ENCODE measurements at places on chromosomes 7 and 10.

- DNase-seq, result no peak
Observed at GRCh38 chr10:22997096-22997495, 69.2 kb downstream of the ARMC3 start.

DNA sequence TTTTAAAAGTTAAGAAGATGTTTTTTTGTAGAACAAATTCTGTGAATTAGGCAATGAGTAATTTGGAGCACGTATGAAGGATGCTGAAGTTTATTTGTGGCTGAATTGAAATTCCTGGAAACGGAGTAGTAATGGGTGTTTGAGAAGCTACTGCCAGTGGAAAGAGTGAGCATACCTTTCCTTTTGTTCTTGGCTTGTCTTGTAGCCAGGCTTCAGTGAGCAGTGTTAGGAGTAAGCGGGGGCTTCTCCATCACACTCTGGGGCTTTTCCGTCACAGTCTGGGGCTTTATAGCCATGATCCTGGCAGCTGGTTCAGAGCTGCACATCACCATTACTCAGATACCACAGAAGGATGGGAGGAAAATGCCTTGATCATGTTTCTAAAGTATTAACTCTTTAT is 32.3 kb downstream of the GARS1 start:
- DNase-seq, result no peak

GRCh38 chr10:116545122-116545521 is 609 bp upstream of the PNLIP start:
- DNase-seq, result no peak

- DNase-seq, result no peak
Observed at GRCh38 chr7:28258240-28258639, 77.6 kb upstream of the JAZF1 start.

DNA sequence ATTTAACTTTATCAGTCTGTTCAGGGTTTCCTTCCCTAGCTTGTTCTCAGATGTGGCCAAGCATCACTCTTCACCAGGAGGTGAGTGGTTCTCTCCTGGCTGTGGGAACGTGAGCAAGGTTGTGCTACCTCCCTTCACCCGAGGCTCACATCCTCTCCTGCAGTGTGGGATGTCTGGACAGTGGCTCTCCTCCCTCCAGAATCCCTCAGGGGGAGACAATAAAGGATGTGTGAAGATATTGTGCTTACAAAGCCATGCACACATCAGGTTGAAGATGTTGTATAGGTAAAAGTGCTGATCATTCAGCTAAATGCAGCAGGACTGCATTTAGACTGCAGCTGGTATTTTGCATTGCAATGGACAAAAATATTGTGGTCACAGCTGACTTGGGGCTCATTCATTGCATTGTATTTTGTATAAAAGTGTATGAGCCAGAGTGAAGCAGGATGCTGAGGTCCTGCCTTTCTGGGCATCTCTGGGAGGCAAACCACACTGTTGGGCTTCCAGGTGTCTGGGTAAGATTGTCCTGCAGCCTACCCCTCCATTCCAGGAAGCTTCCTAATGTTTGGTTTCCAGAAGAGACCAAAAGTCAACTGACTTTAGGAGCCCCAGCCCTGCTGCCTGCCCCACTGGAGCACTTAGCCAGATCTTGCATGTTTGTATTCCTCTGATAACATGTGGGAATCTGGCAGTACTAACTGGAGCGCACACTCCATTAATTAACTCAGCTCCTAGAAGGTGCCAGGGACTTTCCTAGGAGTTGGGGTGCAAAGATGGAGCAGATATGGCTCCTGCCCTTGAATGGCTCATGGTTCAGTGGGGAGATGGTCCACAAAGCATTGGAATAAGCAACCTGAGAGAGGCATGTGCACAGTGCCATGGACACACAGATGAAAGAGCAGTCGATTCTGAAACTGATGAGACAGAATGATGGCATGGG is 292.5 kb upstream of the ZNF32 start:
- no peak for DNase-seq

DNA sequence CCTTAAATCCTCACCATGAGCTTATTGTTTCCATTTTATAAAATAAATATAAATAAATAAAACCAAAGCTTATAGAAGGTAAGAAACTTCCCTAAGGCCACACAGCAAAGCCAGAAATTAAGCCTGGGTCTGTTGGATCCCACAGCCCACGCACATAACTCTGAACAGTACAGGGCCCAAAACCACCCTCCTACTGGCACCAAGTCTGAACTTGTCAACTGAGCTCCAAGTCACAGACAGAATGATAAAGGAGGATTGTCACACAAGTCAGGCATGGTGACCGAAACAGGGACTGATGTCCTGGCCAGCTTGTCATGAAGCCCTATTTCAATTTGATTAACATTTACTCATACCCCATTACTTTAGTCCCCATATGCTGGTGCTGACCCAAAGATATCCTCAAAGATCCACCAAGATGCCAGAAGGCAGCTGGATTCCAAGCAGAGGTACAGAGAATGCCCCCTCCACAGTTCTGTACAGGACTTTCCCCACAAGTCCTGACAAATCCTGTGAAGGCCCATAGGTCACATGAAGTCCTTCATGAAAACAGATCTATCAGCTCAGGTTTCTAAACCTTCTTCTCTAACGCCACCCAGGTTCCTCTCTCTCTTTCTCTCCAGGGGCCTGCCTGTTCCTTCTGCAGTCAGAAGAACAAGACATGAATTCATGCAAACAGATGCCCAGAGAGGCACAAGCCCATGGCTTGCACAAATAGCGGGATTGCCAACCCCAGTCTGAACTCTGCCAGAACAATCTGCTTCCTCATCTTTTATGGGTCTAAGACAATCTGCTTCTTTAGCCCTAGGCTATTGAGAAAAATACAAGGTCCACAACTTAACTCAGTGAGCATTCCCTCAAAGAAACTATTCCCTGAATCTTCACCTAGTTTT is 60.9 kb downstream of the GLI3 start:
- no peak for DNase-seq

DNA sequence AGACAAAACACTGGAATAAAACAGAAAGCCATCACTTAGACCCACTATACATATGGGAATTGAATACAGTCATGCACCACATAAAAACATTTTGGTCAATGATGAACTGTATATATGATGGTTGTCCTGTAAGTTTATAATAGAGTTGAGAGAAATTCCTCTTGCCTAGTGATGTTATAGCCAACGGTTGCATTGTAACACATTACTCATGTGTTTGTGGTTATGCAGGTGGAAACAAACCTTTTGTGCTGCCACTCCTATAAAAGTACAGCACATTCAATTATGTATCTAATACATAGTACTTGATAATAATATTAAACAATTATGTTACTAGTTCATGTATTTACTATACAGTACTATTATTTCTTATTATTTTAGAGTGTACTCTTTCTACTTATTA is 381.2 kb upstream of the MBL2 start:
- DNase-seq, result no peak

DNA sequence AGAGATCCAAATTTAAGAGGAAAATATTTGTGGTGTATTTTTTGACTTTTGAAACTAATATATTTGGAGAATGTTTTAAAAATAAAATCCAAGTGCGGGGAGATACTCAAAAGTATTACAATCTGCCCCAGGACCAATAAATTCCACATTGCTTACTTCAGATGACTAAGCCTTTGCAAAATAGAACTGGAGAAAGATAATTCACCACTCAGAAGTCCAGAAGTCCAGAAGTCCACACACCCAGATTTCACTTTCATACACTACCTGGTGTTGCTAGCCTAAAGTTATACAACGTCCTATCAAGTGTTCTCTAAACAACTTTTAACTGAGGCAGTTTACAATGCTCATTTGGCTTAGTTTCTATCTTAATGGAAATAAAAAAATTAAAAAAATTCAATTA is 487.0 kb upstream of the SEMA3D start:
- DNase-seq, result no peak

DNA sequence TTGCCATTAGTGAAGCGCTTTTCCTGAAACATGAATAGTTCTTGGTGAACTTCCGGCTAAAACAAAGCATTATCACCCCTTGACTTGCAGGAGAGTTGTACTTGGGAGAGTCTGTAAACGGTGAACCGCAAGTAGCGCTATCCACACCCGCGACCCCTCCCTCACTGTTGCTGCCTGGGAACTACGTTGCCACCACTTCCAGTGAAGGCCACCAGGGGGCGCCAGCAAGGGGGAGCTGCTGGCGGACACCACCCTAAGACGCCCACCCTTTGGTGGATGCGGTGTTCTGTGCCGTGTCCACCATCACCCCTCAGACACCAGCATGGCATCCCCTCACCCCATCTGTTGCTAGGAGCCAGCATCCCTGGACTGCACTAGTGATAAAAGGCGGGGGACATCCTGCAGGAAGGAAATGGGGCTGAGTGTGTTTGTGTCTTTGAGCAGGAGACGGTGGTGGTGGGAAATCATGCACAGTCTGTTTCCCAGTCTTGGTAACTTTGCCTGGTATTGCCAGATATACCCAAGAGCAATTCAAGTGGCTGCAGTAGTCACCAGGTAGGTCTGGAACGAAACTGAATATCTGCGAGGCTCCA is 298.2 kb downstream of the FRMD4A start:
- DNase-seq, result peak; percentile 43

- no peak for DNase-seq
Observed at GRCh38 chr7:128247640-128248194, 6.6 kb downstream of the LEP start.

GRCh38 chr10:66982792-66983474 is 57.1 kb downstream of the LRRTM3 start:
- DNase-seq, result no peak

GRCh38 chr10:77360835-77361234 is 276.8 kb downstream of the KCNMA1 start:
- no peak for DNase-seq

DNA sequence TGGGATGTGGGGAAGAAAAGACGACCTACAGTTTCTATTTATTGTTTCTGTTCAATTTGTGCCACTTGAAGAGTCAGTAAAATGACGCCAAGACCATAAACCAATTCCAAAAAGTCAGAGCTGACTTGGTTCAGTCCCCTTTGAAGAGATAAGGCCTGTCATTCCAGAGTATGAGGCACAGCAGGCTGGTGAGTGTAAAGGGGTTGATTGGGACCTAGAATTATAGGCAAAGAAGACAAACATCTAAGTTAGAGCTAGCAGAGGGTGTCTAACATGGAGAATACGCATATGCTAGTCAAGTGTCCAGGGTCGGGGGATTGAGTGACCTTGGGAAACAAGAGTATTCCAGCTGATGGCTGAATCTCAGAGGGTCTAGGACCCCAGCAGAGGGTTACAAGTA is 23.6 kb downstream of the NRP1 start:
- no peak for DNase-seq

DNA sequence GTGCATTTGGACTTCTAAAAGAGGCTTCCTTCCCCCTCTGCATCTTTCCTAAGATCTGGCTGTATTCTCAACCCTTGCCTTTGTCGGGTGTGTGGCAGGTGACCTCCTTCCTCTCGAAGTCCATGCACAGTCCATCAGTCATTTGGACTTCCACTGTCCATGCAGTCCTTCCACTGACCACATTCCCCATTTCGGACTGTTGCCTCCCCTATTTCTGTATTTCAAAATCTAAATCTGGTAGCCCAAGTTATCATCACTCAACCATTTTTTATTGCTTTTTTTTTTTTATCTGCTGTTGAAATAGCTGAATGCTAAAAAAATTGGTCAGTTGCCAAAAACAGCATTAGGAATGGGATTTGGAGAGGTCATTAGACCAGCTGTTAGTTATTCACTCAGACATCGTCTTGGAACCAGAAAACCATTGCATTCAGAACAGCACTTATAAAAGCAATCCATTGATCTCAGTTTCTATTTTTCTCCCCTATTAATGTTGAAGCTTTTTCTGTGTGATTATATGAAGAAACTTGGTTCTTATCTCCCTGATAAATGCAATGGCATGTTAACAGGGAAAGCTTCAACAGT is 575.6 kb downstream of the KIF20B start:
- DNase-seq, result no peak

DNA sequence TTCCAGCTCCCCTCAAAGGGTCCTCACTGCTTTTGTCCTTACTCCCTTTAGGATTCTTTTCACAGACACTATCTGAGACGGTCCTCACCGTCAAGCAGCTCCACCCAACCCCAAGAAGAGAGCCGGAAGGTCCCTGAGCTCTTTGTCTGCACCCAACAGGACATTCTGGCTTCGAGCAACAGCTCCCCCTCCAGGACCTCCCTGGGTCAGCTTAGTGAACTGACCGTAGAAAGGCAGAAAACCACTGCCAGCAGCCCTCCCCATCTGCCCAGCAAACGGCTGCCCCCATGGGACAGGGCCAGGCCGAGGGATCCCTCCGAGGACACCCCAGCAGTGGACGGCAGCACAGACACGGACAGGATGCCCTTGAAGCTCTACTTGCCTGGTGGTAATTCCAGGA is 19.9 kb downstream of the MINDY4 start:
- no peak for DNase-seq

GRCh38 chr7:16634271-16634738 is 11.2 kb downstream of the ANKMY2 start:
- DNase-seq, result no peak

DNA sequence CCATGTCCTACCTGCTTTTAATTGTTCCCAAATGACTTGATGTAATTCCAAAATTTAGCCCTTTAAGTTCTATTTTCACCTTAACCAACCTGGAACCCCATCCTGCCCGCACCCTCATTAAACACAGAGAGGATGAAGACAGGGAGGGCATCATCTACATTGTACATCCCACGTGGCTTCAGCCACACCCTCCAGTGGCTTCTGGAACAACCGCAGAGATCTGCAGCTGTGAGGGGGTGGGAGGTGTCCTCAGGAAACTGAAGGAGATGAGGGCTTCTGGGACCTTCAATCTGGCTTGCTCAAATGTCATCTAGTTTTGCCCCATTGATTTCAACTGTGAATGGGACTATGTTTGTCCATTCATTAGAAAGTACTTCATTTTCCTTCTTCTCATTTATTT is 39.0 kb downstream of the AKR1B1 start:
- DNase-seq, result no peak

Data from activated CD8-positive, alpha-beta memory T cell treated with anti-CD3 and anti-CD28 coated beads, Interleukin-2, amount 50 U/mL, for 4 hours (primary cell).